ENCODE measurements at places on chromosomes 16 and 17.

GRCh38 chr17:80833952-80834892, 157.4 kb upstream of the CHMP6 start:
- DNase-seq, result no peak

DNA sequence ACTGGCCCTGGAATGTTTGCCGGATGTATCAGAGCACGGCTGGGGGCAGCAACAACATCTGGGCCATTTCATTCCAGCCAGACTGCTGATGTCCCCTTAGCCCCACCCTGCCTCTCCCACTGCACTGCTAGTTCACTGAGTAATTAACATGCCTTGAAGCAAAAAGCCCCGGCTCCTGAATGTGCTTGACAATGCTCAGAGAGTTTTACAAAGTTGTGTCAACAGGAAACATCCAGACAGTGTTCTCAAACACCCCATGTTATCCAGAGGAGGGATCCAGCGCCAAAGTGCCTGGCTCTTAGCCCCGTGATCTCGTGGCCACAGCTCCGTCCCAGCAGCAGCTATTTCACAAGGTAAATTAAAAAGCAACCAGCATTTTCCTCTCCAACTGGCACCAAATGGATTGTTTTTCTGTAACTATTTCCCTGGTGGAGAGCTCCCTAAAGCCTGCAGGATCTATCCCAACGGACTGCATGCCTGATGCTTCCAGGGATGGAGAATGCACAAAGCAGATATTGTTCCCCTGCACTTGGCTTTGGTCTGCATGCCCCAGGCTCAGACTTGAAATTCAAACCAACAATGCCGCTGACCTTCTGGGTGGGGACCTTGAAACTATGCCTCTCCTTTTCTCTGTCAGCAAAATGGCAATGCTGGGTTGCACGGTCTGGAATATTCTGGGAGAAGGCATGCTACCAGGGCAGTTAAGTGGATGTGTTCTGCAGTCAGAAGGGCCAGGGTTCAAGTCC, 115.6 kb upstream of the CDH5 start:
- no peak for DNase-seq

- DNase-seq, result no peak
Observed at GRCh38 chr17:81436294-81436849, 41.1 kb downstream of the BAHCC1 start.

DNA sequence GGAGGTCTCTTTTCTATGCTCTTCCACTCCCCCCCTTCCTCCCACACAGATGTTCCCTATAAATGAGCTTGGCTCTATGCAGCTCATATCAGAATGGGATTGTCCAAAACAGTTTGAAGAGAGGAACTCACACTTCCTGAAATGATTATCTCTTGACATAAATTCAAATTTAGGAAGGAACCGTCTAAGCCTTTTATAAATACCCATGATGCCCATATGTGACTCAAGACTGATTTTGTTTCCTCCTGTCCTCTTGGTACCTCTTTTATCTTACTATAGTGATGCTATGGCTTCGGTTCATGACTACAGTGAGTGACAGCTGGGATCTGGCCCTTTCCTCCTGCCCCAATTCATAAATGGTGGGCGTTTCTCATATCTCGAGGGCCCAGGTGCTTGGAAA, 16.6 kb upstream of the TERF2 start:
- no peak for DNase-seq

GRCh38 chr17:50482516-50482915, 3.9 kb downstream of the RSAD1 start:
- DNase-seq, result peak; percentile 77

GRCh38 chr17:76479515-76480060, 12.2 kb downstream of the AANAT start:
- DNase-seq, result no peak

GRCh38 chr17:28147017-28147416, 104.5 kb downstream of the NLK start:
- no peak for DNase-seq

DNA sequence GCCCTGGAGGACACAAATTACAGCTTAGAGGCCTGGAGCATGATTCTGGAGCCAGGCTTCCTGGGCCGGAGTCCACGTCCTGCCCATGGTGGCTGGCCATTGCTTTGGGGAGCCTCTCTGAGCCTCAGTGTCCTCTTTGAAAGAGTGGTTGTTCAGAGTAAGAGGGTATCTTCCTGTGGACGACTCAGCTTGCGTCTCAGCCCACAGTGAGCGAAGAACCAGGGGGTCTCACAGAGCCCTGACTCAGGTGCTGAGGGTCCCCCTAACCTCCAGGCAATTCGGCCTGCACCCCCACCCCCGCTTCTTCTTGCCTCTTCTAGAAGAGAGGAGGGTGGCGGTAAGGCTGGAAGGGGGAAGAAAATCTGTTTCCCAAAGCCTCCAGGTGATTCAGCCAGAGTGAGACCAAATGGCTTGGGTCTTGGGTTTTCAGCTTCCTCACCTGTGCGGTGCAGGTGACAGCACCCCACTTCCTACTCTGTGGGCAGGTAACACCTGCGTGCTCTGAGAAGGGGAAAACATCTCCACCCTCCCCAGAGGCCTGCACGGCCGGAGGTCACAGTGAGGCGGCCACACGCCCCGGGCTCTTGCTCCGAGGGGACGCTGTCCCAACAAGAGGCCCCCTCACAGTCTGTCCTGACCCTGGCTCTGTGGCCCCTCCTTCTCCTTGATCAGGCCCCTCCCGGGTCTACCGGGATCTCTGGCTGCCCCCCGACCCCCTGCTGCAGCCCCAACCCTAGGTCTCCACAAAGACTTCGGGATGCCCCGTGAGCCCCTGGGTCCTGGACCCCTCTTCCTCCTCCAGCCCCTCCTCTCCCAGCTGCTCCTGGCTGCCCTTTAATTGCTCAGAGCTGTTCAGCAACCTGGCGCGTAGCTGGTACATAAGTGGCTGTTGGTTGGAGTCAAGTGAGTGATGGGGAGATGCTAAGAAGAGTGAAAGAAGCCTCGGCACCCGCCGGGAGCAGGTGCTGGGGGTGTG, 119.2 kb downstream of the METRNL start:
- DNase-seq, result no peak

DNA sequence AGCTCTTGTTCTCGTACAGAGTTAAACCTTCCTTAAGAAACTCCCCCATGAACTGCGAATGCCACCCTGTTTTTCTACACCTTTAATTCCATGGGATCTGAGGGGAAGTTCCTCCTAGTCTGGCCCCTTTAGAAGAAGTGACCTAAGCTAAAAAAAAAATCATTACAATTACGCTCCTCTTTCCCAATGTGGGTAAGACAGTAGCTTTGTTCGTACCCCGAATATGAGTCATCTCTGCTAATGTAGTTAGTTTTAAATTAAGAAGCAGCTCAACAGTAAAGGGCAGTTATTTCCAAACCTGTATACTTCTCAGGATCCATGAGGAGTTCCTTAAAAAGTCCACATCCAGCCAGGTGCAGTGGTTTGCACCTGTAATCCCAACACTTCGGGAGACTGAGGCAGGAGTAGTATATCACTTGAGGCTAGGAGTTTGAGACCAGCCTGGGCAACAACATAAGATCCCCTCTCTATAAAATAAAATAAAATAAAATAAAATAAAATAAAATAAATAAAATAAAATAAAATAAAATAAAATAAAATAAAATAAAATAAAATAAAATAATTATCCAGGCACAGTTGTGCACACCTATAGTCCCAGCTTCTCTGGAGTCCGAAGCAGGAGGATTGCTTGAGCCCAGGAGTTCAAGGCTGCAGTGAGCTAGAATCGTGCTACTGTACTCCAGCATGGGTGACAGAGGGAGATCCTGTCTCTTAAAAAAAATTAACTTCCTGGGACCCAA, 26.1 kb downstream of the RCVRN start:
- DNase-seq, result no peak

DNA sequence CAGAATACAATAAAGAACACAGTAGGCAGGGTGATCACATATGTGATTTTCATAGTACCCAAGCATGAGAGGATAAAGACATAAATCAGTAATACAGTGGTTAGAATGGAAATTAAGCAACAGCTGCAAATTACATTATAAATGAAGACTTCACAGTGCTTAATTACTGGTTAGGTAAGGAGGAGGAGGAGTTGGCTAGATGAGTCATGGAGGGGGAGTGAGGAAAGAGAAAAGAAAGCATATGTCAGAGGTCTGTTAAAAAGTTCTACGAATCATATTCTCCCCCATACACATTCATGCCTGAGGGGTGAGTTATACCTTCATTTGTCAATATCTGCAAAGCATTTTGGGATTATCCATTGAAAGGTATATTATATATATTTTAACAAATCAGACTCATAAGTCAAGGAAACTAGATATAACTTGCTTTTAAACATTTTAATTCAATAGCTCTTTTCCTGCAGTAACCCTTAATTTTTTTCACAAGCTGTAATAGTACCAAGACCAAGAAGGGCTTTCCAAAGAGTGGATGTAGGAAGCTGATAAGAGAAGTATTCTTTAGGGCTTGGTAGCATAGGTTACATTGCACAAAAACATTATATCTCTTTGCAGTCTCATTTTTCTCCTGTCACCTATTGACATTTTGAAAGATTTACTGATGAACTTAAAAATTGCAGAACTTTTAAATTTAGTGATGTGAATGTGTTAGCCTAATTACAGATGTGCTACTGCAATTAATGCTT, 99.3 kb downstream of the STXBP4 start:
- no peak for DNase-seq

- DNase-seq, result no peak
Observed at GRCh38 chr17:37476431-37477120, 13.1 kb upstream of the DUSP14 start.

- DNase-seq, result no peak
Observed at GRCh38 chr17:17884391-17885357, 47.9 kb upstream of the SREBF1 start.

DNA sequence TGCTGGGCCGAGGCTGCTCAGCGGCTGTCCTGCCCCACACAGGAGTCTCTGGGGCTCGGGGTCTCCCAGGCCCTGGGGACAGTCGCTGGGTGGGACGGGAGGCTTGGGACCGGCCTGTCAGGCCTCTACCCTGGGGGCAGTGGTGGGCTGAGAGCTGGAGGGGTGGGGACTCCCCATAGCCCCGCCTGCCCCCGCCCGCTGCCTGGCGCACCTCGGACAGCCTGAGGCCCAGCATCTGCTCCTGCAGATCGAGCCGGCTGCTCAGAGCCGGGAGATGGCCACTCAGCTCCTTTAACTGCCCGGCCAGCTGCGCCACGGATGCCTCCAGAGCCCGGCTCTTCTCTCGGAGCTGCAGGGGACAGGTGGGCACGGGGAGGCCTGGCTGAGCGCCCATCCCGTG, 6.7 kb downstream of the PERCC1 start:
- DNase-seq, result no peak

DNA sequence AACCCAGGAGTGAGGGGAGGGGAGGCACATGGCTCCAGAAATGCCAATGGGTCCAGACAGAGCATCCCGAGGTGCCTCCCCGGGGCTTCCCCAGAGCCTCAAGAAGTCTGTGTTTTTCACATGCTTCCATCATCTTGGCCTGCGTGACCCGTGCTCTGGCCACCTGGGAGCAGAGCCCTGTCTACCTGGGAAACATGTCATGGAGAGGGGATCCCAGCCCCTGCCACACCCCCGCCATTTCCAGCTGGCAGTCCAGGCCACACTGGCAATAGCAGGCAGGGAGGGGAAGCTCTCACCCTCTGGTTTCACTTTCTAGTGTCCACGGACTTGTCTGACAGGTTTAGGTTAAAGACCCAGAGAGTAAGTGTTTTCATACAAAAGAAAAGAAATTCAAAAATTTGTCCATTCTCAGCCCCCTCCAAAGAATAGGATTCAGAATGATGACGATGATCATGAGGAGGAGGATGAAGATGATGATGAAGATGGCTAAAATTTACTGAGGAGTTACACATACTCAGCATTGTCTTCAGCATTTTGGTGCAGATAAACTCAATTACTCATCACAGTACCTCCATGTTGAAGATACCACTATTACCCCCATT, 9.0 kb downstream of the SMIM5 start:
- DNase-seq, result no peak

GRCh38 chr17:28615260-28615940, 1.4 kb upstream of the RSKR start:
- no peak for DNase-seq

DNA sequence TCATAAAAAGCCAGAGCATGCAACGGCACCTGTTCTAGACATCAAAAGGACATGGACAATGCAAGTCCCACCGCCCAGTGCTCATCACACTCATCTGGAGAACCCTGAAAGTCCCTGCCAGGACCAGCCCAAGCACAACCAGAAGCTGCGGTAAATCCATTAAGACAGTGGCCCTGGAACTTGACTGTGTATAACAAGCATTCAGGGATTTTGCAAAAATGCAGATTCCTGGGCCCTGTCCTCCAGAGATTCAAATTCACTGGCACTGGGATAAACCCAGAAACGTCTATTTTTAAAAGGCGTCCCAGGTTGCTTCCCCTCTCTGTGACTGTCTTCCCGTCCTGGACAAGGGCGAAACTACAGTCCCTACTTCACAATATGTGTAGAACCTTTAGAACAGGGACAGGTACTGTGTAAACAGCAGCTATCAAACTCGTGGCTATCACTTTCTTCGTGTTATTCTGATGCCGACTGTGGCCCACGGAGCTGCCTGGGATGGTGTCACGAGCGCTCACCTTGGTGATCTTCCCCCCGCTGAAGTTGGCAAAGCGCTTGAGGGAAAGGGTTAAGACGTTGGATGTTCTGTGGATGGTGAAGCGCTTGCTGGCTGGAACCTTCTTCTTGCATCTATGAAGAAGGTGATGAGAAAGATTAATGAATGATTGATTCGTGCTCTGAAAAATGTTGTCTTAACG, 22.3 kb downstream of the USP36 start:
- DNase-seq, result no peak

DNA sequence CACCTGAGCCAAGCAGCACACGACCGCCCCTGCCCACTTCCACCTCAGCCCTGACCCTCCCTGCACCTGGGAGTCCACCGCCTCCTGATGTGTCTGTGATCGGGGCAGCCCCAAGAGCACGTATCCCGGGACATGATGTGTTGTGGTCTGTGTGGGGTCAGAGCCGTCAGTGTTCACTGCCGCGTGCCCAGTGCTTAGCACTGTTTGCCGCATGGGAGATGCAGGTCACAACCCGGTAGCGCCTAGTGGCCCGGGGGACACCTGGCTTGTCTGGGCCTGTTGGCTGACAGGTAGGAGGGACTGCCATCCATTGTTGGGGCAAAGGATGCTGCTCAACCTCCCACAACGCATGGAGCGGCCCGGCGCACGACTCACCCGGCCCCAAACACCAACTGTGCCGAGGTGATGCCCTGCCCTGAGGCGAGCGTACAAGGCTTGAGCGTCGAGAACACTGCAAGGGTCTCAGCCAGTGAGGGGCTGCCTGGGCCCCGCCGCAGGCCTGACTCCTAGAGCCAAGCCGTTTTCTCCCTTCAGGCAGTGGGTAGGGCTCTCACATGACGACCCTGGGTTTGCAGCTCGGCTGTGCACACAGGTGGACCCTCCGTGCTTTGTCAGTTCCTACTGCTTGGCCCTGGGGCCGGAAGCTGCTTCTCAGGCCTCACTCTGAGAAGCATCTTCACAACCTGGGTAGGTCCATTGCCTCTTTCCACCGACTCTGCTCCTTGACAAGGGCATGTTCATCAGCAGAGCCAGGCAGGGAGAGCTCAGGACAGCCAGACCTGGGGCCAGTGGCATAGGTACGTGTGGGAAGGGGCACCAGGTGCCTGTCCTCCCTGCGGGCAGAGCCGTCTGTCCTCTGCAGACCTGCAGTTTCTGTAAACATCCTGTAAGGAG, 5.9 kb upstream of the C16orf95 start:
- no peak for DNase-seq
